ENCODE measurements at places on chromosomes 13 and 19.
A peak's percentile ranks its signal among the peaks of the same experiment; 100 is the strongest.

DNA sequence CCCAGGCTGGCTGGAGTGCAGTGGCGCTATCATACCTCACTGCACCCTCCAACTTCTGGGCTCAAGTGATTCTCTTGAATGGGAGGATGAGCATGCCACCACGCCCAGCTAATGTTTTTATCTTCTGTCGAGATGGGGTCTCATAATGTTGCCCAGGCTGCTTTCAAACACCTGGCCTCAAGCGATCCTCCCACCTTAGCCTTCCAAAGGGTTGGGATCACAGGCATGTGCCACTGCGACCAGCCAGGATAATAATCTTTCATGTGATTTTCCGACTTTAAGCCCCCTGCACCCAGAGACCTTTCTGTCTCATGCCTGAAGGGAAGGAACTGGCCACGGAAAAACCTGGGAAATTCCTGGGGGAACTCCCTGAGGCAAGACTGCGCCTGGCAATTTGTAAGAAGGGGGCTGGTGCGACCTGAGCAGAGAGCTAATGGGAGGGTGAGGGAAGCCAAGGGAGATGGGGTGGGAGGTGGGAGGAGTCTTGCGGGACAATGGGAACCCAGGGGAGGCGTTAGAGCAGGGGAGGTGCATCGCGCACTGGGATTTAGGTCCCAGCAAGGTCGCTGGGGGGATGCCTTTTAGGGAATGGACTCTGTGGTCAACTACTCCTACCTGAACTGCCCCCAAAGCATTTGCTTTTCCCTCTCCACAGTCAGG lies 1.2 kb upstream of the CCDC124 start:
- DNase-seq = no peak

DNA sequence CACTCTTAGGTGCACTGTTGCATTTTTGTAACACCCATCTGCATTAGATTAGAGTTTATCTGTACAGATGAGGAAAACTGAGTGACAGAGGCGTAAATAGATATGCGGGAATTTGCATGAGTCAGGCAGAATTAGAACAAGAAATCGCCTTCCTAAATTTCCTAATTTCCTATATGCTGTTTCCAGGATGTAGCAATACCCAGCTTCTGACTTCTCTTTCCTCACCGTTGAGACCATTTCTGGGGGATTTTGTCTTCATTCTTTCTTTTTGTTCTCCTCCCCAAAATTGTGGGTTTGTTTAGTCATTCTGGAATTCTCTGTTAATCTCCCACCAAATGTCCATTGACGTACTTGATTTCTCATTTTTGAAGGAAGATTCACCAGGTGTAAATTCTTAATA lies 10.6 kb upstream of the ZNF792 start:
- DNase-seq = no peak

DNA sequence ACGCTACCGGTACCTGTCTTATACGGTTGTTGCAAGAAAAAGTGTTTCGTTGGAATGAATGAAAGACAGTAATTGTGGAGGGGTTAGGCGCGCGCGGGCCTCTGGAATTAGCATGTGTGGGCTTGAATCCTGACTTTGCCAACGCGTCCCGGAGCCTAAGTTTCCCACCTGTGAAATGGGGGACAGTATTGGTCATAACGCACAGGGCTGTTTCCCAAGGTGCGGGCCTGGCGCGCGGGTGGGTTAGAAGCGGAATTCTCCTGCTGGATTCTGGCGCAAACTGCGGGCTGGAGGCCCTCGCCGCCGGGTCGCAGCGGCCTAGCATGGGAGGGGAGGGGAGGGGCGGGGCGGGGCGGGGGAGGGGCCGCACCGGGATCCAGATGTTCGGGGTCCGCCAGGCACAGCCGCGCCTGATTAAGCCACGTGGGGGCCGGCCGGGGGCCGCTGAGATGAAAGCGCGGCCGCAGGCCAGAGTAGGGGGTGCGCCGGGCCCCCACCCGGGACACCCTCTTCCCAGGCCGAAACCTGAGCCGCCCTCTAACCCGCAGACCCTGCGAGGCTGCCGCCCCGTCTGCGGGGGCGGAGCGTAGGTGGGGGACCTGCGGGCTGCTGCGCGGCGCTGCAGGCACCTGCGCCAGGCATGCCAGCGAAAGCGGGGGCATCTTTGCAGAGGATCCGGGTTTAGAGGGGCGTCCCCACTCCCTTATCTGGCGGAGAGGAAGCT lies 1.2 kb upstream of the TMEM59L start:
- DNase-seq = no peak

DNA sequence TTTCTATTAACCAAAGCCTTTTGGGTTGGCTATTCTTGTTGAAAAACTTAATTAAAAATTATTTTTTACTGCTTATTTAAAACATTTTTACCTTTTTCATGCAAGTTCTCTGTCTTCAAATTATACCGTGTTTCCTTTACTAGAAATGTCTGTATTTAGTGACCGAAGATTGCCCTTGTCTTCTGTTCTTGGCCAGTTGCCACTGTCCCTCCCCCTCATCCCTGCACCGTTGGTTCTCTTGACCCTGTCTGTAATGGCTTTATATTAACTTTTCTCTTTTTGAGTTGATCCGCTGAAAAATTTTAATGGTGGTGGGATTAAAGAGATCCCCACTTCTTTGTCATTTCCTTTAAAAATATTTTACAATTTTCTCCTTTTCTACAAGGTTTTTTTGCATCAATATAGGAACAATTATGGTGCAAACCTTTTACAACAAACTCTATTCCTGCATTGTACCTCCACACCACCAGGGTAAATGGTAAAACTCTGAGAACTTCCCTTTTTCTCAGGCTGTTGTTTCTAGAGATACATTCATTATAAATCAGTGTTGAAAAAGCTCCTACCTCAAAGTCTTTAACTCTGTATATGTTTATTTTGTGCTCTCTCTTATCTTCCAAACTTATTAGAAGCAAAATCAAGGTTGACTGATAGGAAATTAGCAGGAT lies 12.9 kb upstream of the RNF113B start:
- no peak for DNase-seq

DNA sequence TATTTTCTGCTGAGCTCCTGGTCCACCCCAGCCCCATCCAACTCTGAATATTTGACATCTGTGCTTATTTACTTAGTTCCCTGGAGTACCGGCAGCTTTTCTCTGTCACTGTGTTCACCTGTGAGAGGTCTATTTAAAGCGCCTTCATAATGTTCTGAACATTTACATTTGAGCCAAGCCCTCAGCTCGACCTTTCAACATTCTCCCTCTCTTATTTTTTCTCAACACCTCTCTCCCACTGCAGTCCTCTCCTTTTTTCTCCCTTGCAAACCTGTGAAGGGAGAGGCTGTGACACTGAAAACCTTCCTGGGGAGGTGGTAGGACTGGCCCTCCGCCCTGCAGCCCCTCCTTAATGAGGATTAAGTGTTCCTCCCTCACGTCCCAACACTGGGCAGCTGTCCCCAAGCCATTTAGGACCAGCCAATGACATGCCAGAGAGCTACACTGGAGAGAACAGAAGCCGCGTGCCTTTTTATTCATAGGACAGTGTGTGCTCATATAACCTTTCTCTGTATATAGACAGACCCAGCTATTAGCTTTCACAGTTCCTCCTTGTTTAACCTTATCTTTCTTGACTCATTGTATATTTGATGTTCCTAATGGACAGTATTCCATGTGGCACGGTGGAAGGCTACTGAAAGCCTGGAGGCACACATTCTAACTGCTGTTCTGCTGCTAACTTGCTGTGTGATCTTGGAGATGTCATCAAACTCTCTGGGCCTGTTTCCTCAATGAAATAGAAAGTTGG lies 134.8 kb downstream of the NUFIP1 start:
- no peak for DNase-seq

GRCh38 chr19:35710784-35711723 lies 6.7 kb downstream of the ZBTB32 start:
- DNase-seq = peak; percentile 39

DNA sequence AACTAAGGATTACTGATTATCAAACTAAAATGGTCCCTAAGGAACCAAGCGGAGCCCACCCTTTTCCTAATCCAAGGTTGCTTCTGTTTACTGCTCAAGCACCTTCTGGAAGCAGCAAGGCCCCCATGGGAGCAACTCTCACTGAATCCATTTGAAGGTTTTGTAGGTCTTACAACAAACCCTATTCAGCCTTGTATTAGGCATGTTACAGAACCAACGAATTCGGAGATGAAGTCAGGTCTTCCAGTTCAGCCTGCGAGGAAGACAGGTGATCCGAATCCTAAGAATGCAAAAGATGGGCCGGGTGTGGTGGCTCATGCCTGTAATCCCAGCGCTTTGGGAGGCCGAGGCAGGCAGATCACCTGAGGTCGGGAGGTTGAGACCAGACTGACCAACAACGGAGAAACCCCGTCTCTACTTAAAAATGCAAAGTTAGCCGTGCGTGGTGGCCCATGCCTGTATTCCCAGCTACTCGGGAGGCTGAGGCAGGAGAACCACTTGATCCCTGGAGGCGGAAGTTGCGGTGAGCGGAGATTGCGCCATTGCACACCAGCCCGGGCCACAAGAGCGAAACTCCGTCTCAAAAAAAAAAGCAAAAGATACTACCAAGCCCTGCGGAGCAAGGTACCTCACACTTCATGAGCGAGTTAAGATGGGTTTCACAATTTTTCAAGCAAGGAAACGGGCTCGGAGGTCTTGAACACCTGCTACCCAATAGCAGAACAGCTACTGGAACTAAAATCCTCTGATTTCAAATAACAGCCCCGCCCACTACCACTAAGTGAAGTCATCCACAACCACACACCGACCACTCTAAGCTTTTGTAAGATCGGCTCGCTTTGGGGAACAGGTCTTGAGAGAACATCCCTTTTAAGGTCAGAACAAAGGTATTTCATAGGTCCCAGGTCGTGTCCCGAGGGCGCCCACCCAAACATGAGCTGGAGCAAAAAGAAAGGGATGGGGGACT lies 609 bp downstream of the ZAR1L start:
- peak; percentile 86 for DNase-seq

DNA sequence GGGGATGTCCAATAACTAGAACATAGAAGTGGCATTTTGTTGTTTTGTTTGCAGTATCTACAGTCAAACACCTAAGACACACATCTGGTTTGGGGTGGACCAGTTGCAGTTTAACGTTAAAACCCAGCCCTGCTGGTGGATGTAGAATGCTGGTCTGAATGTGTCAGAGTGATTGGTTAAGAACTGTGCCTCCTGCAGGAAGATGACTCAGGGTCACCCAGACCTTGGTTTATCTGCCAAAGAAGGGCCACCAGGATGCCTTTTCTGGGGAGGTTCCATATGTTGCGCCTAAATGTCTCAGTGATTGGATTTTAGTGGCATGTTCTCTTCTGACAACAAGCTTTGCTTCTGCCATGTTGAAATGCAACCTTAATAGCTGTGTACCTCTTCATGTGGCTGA lies 23.1 kb downstream of the ZNF536 start:
- DNase-seq = no peak

DNA sequence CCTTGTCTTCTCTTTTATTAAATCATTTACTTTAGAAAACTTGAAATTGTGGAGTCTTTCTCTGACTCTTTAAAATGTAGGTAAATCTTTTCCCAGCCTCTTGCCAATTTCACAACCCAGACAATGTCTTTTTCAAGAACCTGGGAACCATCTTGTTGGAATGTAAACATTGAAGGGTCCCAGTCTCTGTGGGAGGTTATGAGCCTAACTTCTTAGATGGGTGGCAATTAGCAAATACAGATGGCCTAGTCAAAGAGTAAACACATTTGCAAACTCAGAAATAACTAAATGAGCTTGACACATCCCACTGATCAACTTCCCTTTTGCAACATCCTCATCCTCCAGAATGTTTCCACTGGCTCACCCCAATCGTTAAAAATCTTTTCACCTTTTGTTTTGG lies 721.0 kb downstream of the PCDH9 start:
- no peak for DNase-seq

GRCh38 chr19:14977128-14977527 lies 2.5 kb downstream of the SLC1A6 start:
- DNase-seq = no peak

GRCh38 chr13:21405309-21405708 lies 53.8 kb downstream of the ZDHHC20 start:
- DNase-seq = no peak

DNA sequence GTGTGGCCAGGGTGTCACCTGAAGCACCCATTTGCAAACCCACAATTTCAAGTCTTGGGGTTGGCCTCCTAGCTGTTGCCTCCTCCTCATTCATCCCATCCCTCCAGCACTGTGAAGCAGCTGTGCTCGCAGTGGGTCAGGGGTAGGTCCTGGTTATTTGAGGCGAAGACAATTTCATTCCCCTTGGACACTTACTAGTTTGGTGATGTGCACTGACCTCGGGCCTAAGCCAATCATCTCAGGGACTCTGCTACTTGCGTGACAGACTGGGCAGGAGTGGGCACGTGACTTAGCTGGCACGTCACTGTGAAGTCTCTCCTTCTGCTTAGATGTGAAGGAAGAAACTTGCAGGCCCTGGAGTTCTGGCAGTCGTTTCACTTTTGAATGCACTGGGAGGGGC lies 3.5 kb upstream of the ATP11A start:
- DNase-seq = no peak

GRCh38 chr13:21542563-21542962 lies 61.4 kb downstream of the MICU2 start:
- DNase-seq = no peak

GRCh38 chr13:70856711-70857110 lies 748.5 kb upstream of the KLHL1 start:
- DNase-seq = no peak

DNA sequence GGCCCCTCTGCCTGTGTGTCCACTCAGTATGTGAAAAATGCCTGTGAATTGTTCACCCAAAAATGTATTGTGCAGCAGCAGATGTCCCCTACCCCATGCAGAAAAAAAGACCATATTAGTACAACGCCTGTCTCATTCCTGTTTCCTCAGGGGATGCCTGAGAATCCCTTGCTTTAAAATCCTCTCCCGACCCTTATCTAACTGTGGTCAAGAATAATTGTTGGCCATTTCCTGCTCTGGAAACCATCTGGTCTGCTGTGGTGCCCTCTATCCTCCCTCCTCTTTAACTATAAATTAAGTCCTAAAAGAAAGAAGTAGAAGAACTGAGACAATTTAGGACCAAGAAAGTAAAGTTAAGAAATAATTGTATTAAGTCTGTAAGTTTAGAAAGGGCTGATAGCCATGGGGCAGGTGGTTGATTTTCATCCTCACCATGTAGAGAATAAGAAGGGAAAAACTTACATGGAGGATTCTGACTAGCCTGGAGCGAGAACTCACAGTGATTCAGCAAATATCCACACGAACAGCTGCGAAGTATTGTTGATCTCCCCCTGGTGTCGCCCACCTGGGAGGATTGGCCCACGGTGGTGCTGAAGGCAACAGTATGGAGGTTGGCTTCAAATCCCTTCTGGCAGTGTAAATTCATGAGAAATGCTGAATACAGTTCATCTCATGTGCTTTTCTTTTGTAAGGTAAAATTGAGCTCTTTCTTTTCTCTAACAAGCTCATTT lies 85.6 kb downstream of the COL4A2 start:
- no peak for DNase-seq

- no peak for DNase-seq
Measured at GRCh38 chr13:109783447-109783814, 3.0 kb downstream of the IRS2 start.

- no peak for DNase-seq
Measured at GRCh38 chr13:87810920-87811344, 139.8 kb downstream of the SLITRK5 start.
